ENCODE measurements at places on chromosomes 7 and 10.

DNA sequence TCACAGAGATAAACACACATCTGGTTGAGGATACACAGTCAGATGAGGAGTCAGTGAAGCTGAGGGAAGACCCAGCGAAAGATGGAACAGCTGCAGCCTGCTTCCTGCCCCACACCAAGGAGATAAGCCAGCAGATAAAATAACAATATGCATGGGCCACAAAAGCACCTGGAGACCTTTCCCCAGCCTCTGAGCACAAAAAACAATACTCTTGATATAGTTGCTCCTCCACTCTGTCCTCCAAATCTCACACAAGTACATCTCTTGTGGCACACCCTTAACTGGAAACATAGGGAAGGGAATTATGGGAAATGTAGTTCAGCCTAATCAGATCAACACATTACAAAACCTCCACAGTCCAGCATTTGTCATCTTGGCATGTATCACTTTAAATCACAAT, 9.7 kb upstream of the FHIP2A start:
- DNase-seq, result no peak

DNA sequence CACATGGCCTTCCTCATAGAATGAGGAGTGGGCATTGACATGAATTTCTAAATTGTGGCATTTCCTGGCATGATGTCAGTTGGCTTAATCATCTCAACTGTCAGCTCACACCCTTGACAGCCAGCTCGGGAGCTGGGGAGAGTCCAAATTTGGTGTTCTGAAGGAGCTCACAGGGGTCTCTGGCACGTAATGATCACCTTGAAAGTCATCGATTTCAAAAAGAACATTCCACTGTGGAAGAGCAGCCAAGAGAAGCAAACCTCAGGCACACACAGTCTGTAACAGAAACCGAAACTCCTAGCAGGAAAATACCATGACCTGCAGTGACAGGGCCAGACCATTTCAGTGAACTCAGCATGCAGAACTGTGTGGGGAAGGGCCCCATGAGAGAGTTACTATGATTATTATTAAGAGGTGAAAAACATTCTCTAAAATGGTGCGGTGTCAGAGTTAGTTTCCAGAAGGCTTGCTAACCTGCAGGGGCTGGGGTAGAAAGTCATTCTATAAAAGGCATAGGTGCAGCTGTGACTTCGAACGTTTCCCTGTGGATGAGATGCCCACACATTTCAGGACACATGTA, 26.4 kb upstream of the KLF6 start:
- DNase-seq, result no peak

DNA sequence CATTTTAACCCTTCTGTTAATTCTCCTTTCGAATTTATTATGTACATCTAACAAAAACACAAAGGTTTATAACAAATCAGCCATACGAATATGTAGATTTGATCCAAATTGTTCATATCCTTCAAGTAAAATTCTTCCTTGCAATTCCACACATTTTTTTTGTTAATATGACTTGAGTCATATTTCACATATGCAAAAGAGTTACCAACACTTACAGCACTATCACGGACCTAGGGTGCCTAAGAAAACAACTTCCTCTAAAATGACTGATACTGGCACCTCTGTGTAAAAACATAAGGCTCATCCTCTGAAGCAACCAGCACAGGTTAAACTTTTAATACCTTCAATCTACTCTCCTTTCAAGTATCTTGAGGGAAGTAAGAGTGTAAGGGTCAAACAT, 451.8 kb downstream of the SEMA3D start:
- DNase-seq, result no peak

- DNase-seq, result no peak
These were observed 40.2 kb downstream of the ASB13 start for GRCh38 chr10:5625992-5626777.

- DNase-seq, result no peak
These were observed 429.6 kb downstream of the AUTS2 start for GRCh38 chr7:70027867-70028266.

GRCh38 chr10:67110286-67110685, 184.4 kb downstream of the LRRTM3 start:
- no peak for DNase-seq

GRCh38 chr10:84026821-84027257, 112.5 kb upstream of the GHITM start:
- no peak for DNase-seq

- DNase-seq, result no peak
These were observed 78.5 kb downstream of the CDCA7L start for GRCh38 chr7:21867226-21867625.

DNA sequence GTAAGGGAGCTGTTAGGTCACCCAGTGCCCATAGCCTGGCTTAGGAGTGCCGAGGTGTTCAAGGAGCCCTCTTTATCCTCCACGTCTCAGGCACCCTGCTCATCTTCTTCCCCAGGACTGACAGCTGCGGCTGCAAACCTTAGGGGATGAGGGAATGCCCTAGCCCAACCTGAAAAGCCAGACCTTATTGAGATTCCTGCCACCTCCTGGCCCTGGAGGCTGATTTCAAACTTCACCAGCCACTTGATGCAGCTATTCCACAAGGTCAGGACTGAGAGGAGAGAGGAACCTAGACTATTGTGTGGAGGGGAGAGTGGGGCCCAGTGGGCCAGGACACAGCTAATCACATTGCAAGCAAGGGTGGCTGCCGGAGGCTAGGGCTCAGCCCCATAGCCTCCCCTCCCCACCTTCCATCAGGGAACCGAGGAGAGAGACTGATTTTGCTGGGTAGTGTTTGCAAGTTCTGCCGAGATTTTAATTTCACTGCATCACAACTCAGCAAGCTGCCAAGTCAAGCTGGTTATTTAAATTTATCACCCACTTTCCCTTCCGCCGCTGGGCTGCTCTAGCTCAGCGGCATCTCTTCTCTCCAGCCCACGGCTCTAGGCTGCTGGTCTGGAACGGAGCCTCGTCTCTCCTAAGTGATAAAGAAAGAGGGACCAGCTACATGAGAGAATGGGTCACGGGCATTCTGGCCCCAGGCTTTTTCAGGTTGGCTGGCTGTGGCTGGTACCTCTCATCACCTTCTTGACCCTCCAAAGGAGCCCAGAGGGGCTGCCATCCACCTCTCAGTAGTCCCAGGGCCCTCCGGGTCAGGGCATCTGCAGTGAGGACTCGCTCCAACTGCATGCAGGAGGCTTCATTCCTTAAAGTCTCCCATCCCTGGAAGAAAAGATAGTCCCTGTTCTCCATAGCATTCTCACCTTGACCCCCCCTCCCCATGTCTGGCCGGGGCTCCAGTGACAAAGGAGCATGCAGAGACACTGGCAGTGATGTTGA, 66.7 kb downstream of the PAX2 start:
- DNase-seq, result no peak

GRCh38 chr7:119606297-119606696, 666.7 kb upstream of the KCND2 start:
- no peak for DNase-seq

DNA sequence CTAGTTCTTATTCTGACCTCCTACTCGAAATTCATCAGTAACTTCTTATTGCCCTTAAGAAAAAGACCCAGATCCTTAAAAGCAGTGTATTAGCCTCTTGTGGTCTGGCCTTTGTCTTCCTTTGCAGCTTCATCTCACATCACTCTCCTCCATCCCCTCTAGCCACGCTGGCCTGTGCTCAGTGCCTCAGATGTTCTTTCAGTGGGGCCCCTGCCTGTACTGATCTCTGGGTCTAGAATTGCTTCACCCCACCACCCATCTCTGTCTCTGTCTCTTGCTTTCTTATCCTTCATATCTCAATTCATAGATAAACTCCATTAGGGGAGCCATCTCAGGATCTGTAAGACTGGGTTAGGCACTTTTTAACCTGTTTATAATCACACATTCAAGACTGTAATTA, 1178.5 kb upstream of the C7orf33 start:
- DNase-seq, result no peak

DNA sequence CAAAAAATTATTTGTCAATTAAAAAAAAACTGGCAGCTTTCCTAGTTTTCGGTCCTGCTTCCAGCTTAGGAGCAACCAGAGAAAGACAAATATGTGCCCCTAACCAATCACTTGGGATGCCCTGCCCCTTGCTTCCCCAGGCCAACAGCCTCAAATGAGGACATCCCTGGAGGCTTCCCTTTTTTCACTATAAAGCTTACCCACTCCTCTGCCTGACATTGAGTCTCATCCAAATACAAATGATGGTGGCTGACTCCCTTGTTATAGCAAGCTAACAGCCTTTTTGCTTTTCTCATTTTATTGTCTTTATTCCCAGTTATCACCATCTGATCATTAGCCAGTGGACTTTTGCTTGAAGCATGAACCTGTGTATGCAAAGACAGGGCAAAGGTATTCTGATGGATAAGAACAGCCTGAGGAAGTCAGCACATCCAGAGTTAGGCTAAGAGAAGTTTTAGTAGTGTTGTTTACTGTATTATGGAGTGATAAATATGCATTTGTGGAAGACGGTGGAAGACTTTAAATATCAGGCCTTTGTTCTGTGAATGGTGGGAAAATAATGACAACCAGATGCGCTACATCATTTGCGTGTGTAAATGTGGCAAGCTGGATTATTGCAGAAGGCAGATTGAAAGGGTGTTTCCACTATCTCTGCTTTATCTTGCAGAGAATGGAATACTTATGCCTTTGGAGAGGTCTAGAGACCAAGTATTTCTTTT, 1.7 kb upstream of the CCM2 start:
- DNase-seq, result no peak

GRCh38 chr10:17655567-17656146, 11.7 kb downstream of the STAM start:
- DNase-seq, result no peak

DNA sequence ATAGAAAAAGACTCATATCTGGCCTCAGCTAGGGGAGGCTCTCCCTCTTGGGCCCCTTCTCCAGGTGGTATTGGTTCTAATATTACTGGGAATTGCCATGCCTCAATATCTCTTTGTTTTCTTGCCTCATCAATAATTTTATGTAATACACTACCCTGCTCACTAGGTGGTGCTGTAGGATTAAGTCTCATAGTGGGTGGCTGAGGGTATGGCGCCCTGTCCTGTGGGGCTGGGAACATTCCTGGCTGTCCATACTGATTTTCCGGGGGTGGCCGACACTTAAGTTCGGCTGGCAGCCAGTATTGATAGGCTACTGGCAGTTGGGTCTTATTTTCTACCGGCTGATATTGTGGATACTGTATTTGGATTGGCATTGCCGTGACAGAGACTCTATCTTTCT, 9.0 kb upstream of the TAS2R3 start:
- no peak for DNase-seq

DNA sequence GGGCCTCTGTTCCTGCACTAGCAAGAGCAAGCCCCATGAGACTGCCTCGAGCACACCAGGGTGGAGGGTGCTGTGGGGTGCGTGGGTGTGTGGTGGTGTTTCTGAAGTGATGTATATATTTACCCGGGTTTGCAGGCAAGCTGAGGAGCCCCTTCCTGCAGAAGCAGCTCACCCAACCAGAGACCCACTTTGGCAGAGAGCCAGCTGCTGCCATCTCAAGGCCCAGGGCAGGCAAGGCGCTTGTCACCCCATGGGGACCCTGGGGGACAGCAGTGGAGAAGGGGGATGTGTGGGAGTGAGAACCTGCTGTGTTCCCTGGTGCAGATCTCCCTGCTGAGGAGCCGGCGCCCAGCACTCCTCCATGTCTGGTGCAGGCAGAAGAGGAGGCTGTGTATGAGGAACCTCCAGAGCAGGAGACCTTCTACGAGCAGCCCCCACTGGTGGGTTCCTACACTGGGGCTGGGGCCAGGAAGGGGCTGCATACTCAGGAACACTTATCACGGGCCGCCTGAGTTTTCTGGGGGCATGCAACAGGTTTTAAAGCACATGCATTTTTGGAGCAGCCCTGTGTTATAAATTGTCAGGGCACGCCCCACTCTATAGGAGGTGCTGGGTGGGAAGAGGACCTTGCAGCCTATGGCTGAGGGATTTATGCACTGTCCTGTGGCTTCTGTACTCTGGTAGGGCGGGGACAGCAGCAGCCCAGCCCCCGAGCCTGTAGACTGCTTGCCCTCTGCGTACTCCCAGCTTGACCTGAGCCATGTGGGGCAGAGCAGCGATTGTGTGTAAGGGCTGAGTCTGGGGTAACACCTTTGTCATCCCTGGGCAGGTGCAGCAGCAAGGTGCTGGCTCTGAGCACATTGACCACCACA, 5.9 kb downstream of the PGAM2 start:
- DNase-seq, result no peak

- no peak for DNase-seq
These were observed 95.7 kb upstream of the EEPD1 start for GRCh38 chr7:36057323-36057722.

DNA sequence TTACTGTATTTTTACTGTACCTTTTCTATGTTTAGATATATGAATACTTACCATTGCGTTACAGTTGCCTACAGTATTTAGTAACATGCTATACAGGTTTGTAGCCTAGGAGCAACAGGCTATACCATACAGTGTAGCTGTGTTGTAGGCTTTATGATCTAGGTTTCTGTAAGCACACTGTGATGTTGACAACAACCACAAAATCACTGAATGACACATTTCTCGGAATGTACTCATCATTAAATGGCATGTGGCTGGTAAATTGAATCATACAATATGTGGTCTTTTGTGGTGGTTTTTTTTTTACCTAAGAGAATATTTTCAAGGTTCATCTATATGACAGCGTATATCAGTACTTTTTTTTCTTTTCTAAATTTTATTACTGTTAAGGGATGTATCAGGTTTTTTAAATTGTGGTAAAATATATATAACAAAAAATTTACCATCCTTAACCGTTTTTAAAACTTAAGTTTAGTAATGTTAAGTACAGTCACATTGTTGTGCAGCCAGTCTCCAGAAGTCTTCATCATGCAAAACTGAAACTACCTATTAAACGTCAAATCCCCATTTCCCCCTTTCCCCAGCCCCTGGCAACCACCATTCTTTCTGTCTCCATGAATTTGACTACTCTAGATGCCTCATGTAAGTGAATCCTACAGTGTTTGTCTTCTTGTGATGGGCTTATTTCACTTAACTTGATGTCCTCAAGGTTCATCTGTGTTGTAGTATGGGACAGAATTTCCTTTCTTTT, 21.5 kb downstream of the BTAF1 start:
- no peak for DNase-seq

DNA sequence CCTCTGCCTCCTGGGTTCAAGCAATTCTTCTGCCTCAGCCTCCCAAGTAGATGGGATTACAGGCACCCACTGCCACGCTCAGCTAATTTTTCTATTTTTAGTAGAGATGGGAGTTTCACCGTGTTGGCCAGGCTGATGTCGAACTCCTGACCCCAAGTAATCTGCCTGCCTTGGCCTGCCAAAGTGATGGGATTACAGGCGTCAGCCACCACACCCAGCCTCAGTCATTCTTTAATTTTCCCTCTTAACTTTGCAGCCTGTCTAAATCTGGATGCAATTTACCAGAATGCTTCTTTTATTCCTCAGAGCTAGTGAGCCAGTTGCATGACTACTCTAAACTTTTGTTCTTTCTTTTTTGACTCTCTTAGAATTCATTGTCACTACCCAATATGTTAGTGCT, 90.5 kb upstream of the CSTF2T start:
- DNase-seq, result no peak

DNA sequence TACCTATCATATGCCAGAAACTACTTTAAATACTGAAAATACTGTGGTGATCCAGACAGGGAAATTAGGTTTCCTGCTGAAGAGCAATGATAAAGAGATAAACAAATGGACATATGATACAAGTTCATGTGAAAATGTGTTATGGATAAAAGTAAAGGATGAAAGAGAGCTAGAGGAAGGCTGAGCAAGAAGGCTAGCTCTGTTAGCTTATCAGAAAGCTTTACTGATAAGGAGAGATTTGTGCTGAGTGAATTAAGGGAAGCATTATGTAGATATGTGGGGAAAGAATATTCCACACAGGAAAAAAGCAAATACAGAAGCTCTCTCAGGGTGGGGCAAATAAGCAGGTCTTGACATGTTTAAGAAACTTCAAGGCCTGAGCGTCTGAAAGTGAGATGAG, 308.4 kb downstream of the HDAC9 start:
- no peak for DNase-seq

GRCh38 chr10:124601431-124602120, 140.0 kb downstream of the LHPP start:
- DNase-seq, result no peak
